GM12865 (cell line): ENCODE measurements at places on chromosomes 4 and X.
A peak's percentile ranks its signal among the peaks of the same experiment; 100 is the strongest.

GRCh38 chrX:99421796-99422195 lies 988.3 kb downstream of the PCDH19 start:
- DNase-seq: no peak

DNA sequence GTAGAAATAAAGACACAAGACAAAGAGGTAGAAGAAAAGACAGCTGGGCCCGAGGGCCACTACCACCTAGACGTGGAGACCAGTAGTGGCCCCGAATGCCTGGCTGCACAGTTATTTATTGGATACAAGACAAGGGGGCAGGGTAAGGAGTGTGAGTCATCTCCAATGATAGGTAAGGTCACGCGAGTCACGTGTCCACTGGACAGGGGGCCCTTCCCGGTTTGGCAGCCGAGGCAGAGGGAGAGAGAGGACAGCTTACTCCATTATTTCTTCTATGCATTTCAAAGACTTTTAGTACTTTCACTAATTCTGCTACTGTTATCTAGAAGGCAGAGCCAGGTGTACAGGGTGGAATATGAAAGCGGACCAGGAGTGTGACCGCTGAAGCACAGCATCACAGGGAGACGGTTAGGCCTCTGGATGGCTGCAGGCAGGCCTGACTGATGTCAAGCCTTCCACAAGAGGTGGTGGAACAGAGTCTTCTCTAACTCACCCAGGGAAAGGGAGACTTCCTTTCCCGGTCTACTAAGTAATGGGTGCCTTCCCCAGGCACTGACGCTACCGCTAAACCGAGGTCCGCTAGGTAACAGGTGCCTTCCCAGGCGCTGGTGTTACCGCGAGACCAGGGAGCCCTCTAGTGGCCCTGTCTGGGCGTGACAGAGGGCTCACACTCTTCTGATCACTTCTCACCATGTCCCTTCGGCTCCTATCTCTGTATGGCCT lies 44.9 kb downstream of the ZBTB49 start:
- DNase-seq: peak; percentile 79

DNA sequence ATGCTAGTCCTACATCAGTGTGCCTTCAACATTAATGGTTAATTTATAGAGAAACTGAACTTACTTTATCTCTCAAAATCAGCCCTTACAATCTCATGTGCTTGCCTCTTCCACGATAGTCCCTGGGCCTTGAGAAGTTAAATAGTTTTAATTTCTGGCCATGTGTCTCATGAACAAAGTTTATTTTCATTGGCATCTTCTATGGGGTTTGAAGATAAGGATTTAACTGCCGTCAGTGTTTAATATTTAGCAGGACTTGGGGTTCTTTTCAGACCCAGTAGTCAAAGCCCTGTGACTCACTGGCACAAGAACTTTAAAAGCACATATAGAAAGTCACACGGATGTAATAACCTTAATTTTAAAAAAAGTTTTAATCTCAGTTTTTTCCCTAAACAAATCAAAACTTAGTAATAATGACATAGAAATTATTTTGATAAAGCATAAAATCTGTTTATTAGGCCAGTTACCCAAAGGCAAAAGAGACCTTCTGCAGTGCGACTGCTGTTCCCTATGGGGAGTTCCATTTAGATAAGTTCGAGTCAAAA lies 10.1 kb upstream of the MPP1 start:
- no peak for DNase-seq

GRCh38 chrX:45842207-45842925 lies 641.7 kb upstream of the DIPK2B start:
- no peak for DNase-seq

- no peak for DNase-seq
Observed at GRCh38 chr4:163414275-163414674, 59.3 kb downstream of the TKTL2 start.

- DNase-seq: no peak
Observed at GRCh38 chr4:126701756-126702155, 931.0 kb upstream of the INTU start.
